Occipital lobe (tissue), 3 donors: ENCODE measurements at places on chromosomes 3 and 15.

GRCh38 chr3:35549690-35550089 is 89.6 kb upstream of the ARPP21 start:
- no peak for DNase-seq

- no peak for DNase-seq
Observed at GRCh38 chr15:60993008-60993407, 236.1 kb downstream of the RORA start.

GRCh38 chr3:179436517-179436916 is 14.8 kb downstream of the GNB4 start:
- no peak for DNase-seq

GRCh38 chr15:68566377-68566954 is 12.3 kb upstream of the CORO2B start:
- DNase-seq, result no peak

DNA sequence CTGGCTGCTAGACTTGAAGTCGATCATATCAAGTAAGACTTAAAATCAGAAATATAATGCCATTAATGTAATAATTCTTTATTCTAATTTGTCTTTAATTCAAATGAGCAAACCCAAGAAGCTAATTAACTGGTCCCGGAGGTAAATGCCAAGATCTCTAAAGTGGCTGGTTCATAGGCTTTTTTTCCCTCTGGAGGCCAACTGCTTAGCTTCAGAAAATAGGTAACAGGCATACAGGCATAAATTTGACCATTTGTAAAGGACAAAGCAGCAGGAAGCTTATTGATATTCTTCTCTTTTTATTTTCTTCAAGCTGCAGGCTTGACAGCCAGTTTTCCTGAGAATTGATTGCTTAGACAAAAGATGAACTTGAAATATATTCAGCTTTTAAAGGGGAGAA is 158.6 kb upstream of the RAP2B start:
- no peak for DNase-seq

GRCh38 chr15:54836052-54836795 is 360.5 kb downstream of the RSL24D1 start:
- DNase-seq, result no peak

DNA sequence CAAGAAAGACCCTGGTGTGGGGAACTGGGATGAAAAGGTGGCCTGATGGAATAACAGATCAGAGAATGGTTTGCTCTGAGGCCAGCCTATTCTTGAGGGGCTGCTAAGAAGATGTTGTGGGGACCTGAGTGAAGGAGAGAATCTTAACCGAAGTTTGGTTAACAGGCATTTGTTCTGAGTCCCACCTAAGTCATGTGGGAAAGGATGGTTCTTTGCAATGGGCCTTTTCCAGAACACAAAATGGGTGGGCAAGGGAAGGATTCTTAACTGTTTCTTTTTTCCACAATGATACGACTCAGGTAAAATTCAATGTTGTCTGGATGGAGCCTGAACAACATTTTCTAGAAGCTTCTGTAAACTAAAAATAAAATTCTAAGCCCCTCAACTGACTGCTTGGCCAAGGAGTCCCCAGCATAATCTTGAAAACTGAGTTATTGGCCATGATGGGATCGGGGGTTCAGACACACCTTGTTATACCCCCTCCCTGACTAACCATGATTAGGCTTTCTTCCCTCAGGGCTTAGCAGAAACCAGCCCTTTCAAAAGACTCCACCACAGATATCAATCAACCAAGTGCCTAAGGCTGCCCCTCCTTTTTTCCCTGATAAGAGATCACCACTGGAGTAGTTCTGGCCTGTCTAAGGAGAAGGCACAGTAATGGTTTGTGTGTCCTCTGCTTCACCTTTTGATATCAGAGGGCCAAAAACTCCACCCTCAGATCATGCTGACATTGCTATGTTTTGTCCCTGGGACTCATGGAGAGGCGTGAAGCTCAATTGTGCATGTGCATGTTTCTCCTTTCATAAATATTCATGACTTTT is 30.1 kb downstream of the SCN11A start:
- DNase-seq, result no peak

DNA sequence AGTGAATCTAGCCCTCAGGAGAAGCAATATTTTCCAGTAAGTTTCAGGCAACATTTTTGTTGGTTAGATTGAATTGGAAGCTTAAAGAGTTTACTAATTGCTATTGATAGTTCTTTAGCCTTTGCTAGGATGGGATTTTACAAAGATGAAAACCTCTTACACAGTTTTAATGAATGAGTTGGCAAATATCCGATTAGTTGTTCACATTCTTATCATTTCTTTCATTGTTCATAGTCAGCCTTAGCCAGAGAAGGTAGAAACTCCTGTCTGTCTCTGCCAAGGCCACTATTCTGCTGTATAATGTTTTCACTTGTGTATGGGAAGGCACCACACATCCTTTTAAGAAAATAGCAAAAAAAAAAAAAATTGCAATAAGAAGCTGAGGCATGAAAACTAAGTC is 222.0 kb upstream of the MANF start:
- DNase-seq, result no peak

- no peak for DNase-seq
Observed at GRCh38 chr3:58241306-58242044, 3.9 kb downstream of the ABHD6 start.

- DNase-seq, result no peak
Observed at GRCh38 chr3:53142986-53143385, 12.8 kb upstream of the RFT1 start.

DNA sequence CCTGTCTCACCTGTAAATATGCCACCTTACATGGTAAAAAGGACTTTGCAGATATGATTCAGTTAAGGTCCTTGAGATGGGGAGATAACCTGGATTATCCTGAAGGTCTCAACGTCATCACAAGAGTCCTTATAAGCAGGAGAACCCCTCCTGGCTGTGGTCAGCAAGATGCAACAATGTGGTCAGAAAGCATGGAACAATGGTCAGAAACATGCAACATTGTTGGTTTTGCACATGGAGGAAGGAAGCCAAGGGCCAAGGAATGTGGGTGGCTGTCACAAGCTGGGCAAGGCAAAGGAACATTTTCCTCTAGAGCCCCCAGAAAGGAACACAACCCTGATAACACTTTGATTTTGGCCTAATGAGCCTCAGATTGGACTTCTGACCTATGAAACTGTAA is 9.4 kb upstream of the SUMF1 start:
- DNase-seq, result no peak

DNA sequence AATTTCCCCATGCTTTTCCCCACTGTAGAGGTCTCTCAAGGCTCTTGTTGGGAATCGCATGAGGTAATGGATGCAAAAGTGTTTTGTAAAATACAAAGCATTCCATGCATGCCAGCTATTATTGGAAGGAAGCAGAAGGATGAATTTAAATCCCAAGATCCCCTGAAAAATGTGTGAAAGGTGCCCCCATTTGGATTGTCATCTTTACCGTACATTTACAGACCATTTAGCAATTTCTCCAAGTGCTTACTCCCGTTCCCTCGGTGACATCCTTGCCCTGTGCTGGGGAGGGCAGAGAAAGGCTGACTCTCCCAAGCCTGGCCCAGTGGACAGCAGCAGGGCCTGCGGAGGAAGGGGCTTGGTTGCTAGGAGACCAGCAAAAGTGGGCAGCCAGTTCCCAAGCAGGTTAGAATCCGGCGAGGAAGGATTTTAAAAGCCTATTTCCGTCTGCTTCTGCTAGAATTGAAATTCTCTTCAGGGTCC is 31.1 kb upstream of the NEO1 start:
- DNase-seq, result no peak

- no peak for DNase-seq
Observed at GRCh38 chr15:77773903-77774302, 141.2 kb upstream of the LINGO1 start.

DNA sequence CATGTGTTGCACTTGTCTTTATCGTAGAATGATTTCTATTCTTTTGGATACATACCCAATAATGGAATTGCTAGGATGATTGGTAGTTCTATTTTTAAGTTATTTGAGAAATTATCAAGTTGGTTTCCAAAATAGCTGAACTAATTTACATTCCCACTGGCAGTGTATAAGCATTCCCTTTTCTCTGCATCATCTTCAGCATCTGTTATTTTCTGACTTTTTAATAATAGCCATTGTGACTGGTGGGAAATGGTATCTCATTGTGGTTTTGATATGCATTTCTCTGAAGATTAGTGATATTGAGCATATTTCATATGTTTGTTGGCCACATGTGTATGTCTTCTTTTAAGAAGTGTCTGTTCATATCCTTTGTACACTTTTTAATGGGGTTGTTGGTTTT is 81.7 kb upstream of the NUDT16 start:
- DNase-seq, result no peak

- DNase-seq, result no peak
Observed at GRCh38 chr15:82709081-82709420, 624 bp downstream of the AP3B2 start.

DNA sequence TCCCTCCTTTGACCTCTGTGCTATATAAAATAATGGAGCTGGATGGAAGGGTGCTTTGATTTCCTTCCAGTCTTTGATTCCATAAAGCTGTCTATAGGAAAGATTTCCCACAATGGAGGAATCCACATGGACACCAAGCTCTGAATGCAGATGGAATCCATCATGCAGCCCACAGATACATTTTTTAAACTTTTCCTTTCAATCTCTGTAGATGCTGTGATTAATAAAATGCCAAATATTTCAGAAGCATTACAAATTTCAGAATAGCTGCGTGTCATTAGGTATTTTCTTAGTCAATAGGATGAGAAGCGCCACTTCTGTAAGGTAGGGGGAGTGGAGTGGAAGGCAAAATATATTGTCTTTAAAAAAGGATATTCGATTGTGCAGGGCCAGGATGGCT is 489.0 kb downstream of the NTRK3 start:
- DNase-seq, result no peak

DNA sequence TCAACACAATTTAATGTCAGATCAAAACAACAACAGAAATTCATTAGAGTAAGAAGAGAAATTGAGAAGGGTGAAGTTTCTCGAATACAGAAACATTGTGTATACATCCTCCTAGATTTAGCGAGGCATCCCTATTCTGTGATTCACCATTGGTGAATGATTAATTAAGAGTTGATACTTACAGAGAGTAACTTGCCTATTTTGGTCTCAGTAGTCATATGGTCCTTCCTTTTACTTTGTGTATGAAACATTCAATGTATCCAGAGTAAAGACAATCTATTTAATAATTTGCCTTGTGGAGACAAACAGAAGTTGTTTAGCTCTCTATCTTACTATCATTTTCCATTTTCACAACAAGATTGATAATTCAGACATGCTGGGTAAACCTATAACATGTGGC is 432.0 kb downstream of the ZPLD1 start:
- DNase-seq, result no peak

DNA sequence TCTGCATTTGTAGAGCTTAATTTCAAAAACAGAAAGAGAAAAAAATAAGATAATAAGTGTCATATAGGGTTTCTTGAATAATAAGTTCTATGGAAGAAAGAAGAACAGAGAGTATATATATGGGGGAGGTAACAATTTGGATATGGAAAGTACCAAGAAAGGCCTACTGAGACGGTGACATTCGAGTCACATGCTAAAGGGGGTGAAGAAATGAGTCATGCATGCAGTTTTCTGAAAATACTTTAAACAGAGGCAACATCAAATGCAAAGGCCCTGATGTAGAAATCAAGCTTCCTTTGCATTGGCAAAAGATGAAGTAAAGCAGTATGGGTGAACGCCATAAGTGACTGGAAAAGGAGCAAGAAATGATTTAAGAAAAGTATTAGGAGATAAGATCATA is 371.6 kb upstream of the ZNF385D start:
- no peak for DNase-seq

DNA sequence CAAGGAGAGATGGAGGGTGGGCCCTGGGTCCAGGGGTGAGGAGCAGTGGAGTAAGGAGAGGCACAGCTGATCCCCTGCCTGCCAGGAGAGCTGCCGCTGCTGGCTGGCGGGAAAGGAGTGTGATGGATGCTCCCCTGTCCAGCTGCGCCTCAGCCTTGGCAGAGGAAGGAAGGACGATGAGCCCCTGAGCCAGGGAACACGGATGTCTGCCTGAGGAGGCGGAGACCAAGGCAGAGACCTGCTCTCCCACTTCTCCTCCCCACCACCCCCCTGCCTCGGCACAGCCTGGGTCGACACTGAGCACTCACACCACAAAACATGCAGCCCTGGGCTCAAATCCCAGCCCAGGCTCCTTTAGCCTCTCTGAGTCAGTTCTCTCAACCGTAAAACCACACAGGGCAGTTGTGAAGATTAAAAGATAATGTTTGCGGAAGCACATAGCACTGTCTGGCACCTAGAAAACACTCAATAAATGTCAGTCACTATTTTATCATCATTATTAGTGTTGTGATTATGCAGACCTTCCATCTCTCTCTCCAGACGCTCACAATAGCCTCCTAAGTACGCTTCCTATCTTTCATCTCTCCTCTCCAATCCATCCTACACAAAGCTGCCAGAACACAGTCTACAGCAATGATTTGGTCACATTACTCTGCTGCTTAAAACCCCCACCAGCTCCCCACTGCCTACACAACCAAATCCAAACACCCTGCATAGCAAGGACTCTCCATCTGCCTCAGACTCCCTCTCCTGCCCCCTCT is 52.2 kb downstream of the SEMA5B start:
- DNase-seq, result no peak

DNA sequence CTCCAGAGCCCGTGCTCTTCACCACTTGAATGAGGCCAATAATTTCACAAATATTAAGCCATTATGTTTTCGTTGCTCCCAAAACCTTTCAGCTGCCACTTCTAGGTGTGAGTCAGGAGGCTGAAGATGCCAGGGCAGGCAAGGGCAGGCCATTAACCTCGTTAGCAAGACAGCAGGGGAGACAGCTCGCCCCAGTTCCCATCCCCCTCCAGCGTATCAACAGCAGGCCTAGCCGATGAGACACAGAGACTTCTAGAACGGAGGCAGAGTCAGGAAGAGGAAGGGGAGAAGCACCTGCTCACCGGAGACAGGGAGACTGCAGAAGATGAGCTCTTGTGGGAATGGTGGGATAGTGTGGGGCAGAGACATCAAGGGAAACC is 28.0 kb upstream of the PLA2G4E start:
- no peak for DNase-seq

DNA sequence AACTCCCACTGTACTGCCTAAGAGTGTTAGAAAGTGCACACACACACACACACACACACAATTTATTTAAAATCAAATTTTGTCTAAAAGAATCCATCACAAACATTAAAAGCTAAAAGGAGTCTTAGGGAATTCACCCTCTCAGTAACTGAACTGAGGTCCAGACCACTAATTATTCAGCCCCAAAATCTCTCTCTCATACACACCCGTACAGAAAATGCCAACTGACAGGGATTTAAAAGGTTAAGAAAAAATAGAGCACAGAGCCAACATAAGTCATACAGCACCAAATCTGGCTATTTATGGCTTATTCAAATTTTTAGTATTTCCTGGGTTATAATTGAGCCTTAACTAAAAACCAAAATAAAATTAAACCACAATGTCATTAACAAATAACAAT is 20.7 kb downstream of the GBE1 start:
- no peak for DNase-seq

- no peak for DNase-seq
Observed at GRCh38 chr15:60928210-60928609, 300.9 kb downstream of the RORA start.

GRCh38 chr15:92167451-92167850 is 226.2 kb upstream of the ST8SIA2 start:
- no peak for DNase-seq

GRCh38 chr15:25792128-25792527 is 71.0 kb downstream of the ATP10A start:
- DNase-seq, result no peak

GRCh38 chr3:89966877-89967665 is 859.6 kb downstream of the EPHA3 start:
- DNase-seq, result no peak
